ENCODE measurements at places on chromosomes 5 and 9.

DNA sequence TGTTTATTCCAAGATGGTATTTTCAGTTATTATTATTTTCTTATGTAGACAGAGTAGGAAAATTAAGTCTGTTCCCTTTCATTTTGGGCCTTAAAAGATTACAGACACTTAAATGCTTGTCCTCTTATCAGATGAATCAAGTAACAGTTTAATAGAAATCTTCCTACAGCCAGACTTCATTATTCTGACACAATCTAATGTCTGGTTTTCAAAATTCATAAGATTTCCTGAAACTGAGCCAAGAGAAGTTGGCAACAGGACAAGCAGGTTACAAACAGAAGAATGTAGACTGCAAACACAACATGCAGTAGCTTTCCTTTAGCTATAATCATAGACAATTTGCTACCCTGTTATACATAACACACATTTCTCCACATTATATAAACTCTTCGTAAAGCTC is 130.5 kb downstream of the FBXL17 start:
- no peak for DNase-seq

- no peak for DNase-seq
These were observed 116.5 kb downstream of the DOCK8 start for GRCh38 chr9:331197-331596.

GRCh38 chr9:107513464-107514100 is 24.0 kb upstream of the KLF4 start:
- DNase-seq: peak; percentile 62

GRCh38 chr5:83864652-83865051 is 144.0 kb upstream of the HAPLN1 start:
- DNase-seq: no peak

DNA sequence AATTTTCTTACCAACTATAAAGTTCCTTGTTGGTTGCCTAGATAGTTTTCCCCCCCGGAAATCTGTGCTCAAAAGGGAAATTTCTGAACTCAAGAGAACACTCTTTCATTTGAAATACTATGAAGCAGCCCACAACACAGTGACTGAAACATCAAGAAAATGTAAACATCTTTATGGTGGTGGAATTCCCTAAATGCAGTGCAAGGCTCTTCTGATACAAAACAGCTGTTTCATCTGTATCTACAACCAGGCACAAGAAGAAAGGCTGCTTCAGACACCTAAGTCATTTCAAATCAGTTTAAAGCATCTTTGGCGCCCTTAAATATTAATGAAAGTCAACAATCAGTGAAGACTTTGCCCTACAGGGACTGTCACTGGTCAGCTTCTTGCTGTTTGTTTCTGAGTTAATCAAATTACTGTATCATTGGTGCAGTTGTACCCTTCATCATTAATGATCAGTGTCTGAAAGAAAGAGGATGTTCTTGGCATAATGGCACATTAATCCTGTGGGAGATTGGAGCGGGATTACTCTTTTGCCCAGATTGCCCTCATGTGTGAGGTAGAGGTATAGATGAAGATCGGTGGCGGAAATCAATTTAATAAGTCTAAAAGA is 947.0 kb downstream of the NR2F1-AS1 start:
- DNase-seq: no peak

DNA sequence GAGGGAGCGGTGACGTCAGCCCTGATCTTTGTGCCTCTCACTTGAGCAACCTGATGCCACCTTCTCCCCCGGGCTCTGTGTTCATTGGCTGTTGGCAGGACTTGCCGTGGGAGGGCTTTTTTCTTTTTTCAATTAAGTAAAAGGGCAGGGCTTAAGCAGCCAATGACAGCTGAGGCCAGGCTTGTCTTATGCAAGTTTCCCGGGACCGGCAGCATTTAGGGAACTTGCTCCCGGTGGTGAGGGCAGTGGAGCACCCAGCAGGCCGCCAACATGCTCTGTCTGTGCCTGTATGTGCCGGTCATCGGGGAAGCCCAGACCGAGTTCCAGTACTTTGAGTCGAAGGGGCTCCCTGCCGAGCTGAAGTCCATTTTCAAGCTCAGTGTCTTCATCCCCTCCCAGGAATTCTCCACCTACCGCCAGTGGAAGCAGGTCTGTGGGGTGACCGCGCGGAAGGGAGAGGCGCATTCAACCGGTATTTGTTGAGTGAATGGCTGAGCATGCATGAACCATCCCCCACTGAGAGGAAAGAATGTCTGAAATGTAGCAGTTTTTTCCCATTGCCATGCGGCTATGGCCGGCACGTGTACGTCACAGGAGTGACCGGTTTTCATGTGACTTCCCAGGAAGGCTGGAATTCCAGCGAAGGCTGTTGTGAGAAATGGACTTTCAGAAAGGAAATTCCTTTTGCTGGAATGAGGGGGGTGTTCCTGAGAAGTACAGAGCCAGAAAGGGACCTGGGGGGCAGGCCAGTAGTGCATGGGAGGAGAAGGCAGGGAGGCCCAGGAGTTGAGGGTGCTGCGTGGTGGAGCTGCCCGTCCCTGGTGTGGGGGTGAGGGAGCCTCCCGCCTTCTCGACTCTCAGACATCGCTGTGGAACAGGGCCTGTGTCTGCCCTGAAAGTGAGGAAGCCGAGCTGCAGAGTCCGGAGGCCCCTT is 29.0 kb downstream of the PTGES2 start:
- peak; percentile 92 for DNase-seq

GRCh38 chr9:21491756-21492155 is 9.6 kb upstream of the IFNE start:
- DNase-seq: no peak

DNA sequence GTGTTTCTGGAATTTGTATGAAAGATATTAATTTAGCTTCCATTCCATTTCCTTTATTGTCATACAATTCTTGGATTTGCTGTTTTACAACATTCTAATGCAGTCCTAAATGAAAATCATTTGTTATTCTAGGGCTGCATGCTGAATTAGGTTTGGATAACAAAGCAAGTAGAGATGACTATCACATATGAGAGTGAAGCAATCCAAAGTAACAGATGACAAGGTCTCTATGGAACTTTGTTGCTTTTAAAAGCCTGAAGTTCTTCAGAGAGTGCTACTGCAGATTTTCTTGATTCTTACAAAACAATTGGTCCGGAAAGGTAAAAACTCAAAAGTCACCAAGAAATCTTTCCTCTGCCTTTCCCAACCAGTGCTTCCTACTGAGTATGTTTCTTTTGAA is 56.9 kb upstream of the VCAN start:
- DNase-seq: no peak

- DNase-seq: no peak
These were observed 24.0 kb upstream of the KLF9 start for GRCh38 chr9:70438341-70438928.

- DNase-seq: peak; percentile 80
These were observed 16.2 kb downstream of the PGGT1B start for GRCh38 chr5:115246361-115246991.

DNA sequence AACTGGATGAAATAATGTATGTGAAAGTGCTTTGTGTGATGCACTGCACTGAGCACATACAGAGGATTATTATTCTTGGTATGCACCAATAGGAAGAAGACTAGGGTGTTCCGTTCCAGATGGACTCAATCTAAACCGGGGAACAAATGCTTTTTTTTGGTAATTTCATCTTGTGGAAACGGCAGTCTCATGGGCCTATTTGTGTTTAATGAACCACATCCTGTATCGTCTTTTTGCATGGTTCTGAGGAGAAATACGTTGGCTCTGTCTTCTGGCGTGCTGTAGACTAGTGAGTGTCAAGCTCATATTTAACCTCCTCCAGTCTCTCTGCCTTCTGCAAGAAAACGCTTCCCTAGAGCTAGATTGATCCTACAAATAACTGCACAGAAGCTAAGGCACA is 30.0 kb downstream of the TRIM32 start:
- DNase-seq: no peak

DNA sequence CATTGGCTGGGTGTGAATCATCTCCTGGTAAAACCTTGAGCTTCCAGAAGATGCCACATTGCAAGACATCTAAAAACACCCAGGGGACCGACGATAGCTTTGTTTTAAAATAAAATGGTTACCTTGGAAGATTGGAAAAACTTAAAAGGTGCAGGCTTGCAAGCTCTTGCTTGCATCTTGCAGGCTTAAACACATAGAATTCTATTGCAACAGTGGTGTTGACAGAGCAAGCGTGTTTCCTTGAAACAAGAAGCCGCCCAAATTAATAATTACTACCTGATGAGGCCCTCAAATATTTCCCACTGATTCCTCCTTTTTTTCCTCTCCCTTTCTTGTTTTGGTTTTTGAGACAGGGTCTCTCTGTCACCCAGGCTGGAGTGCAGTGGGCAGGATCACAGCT is 137.1 kb upstream of the BASP1 start:
- no peak for DNase-seq

DNA sequence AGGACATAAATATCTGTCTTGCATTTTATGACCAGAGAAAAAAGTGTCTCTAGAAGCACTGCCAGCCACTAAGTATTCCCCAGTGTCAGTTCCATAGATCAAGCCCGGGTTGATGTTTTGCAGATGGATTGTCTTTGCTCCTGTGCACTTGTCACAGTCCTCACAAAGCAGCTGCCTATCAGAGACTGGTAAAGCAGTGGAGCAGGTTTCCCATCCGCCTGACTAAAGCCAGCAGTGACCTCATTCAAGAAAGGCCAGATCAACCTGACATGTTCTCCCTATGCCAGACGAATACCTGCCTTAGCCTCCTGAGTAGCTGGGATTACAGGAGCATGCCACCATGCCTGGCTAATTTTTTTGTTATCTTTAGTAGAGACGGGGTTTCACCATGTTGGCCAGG is 26.8 kb upstream of the GARNL3 start:
- DNase-seq: no peak

DNA sequence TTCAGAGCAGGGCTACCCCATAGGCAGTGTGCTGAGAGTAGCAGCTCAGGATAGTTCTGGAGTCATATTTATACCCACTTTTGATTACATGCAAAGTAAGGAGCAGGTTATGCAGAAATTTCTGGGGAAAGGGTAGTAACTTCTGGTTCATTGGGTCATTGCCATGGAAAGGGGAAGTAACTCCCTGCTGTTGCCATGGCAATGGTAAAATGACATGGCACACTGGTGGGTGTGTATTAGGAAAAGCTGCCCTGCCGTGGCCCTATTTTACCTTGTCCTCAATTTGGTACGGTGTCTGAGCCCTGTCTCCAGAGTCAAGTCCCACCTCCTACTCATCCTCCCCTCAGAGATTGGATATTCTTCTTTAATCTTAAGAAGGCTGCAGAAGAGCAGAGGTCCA is 526.7 kb upstream of the TYRP1 start:
- peak; percentile 46 for DNase-seq
